ENCODE measurements at places on chromosomes 5 and 9.
A peak's percentile ranks its signal among the peaks of the same experiment; 100 is the strongest.

- DNase-seq: no peak
Measured at GRCh38 chr5:149447373-149448367, 68.6 kb upstream of the IL17B start.

GRCh38 chr5:58447226-58447625 lies 12.7 kb downstream of the PLK2 start:
- no peak for DNase-seq

DNA sequence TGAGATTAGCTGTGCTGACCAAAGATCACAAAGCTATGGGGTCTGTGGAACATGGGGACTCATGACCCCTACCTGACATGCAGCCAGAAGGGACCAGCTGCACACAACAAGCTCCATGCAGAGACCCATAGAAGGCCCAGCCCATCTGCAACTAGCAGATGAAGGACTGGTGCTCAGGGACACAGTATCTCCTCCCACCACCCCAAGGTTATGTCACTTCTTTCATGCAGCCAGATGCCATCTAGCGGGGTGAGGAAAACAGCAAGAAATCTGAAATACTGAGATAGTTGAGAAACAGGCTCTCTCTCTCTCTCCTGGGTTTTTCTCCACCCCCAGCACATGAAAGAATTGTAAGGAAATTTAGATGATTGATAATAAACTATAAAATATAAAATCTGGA lies 161.3 kb upstream of the DAPK1 start:
- DNase-seq: peak; percentile 10

DNA sequence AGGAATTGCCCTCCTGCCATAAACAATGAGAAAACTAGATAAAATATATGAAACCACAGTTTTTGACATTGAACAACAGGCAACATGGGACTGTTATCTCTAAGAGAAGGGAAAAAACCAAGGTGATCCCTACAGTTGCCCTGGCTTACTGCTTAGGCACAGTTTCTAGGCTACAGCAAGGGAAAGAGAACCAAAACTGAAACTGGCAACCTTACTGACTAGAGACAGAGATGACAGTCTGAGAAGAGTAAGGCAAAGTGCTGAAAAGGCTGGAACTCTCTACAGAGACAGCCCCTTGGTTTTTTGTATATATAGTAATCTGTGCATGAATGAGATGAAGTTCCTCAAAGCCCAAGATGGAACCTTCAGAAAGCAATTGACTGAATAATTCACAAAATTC lies 36.2 kb upstream of the REEP2 start:
- DNase-seq: no peak

DNA sequence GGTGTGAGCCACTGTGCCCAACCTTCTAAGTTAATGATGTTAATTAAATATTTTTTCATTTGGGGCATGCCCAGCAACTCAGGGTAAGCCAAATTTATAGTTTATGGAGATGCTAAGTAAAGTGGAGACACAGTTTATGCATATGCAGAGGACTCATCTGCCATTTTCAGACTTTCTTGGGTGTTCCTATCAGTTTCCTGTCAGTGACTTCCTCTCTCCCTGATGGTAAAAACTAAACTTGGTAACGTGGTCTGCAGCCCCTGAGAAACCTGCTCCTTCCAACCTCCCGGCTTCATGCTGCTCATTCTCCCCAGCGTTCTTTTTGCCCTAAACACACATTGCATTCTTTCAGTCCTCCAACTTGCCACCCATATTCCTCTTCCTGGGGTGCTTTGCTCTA lies 48.4 kb upstream of the TUT7 start:
- DNase-seq: no peak

DNA sequence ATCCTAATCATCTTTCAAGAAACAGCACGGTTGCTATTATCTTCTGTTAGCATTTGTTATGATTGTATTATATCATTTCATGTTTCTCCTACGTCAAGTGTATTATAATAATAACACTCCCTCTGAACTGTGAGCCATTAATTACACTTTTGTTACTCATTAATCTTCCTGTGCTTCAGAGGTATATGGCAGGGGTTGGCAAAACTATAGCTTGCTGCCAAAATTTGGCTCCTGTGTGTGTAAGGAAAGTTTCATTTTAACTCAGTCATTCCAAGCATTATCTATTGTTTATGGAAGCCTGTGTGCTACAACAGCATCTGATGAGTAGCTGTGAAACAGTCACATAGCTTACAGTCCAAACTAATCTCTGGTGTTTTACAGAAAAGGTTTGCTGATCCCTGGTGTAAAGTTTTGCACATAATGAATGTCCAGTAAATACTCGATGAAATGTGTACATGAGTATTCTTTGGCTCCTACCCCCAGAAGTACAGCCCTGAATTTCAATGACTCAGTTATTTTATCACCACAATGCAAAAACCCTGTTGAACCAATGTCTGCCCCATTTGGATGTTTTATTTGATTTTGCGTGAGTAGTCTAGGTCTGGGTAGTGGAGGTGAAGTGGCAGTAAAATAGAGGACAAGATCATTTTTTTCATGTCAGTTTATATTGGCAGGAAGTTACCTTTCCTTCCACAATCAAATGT lies 648.2 kb downstream of the MAT2B start:
- peak; percentile 58 for DNase-seq

GRCh38 chr5:1253456-1254105 lies 28.4 kb downstream of the SLC6A18 start:
- DNase-seq: no peak

DNA sequence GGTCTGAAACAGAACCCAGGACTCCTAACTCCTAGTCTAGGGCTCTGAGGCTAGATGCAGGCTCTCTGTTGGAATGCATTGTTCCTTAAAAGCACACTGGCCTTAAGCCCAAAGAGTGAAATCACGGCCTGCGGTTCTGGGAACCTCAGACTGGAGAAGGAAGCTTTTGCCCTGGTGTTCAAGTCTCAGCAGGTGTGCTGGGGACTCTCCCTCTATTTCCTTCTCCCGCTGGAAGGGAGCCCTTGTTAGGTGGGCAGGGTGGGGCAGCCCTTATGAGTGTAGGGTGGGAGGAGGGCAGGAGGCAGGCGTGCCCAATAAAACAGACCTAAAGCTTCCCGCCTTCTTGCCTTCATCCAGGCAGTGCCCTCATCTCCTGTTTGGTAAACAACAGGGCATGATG lies 1.8 kb upstream of the PPARGC1B start:
- no peak for DNase-seq

- DNase-seq: no peak
Measured at GRCh38 chr5:171192111-171192510, 116.9 kb upstream of the TLX3 start.

GRCh38 chr5:86716121-86716520 lies 98.4 kb downstream of the COX7C start:
- no peak for DNase-seq

DNA sequence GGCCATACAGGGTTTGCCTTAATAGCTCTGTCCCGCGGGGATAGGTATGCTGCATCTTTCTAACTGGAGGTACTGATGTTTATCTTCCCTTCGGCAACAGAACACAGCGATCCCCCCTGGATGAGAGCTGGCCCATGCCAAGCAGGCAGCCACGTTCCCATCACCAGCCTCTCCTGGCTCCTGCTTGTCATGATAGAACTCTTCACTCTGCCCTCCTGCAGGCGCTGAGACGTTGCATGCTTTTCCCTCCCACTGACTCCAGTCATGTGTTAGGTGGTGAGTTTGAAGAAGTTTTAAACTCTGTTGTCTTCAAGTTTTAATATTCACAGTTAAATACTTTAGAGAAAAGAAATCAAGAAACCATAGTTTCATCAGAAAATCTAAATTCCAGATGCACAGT lies 60.0 kb downstream of the MED27 start:
- no peak for DNase-seq

DNA sequence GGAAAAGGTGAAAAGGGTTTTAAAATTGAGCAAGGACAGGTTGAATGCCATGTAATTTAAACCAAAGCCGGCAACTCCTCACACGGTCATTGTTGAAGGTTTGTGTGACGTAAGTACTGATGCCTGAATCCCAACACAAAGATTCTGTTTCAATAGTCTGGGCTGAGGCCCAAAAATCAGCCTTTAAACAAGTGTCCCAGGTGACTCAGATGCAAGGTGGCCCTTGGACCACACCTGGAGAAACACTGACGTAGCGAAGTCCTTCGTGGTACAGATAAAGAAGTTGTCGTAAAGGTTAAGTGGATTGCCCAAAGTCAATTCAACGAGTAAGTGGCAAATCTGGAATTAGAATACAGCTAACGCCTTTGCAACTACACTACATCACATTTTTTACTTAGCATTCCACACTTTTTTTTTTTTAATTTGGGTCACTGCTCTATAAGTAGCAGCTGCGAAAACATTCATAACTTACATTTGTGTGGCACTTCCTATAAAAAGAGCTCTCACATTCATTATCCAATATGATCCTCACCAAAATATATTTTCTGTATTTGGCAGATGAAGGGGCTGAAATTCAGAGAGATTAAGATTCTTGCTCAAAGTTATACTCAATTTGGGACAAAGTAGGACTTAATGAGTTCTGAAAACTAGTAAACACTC lies 111.3 kb downstream of the LPAR1 start:
- DNase-seq: no peak

GRCh38 chr5:80466669-80467485 lies 21.0 kb upstream of the FAM151B start:
- DNase-seq: peak; percentile 80

DNA sequence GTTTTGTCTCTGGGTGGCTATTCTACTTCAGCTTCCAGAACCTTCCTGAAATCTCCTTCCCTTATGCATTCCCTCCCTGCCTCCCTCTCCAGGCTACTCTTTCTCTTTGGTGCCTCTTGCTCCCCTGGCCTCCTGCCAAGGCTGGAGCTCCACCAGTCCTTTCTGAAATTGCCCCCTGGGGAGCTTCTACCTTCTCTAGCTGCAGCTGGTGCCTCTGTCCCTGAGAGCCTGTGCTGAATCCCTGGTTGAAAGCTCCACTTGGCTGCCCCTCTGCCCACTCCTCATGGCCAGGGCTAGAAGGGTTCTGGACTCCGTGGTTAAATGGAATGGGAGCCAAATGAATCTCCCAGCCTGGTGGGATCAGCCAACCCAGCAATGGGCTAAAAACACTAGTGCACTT lies 80.1 kb downstream of the COL15A1 start:
- DNase-seq: peak; percentile 34

DNA sequence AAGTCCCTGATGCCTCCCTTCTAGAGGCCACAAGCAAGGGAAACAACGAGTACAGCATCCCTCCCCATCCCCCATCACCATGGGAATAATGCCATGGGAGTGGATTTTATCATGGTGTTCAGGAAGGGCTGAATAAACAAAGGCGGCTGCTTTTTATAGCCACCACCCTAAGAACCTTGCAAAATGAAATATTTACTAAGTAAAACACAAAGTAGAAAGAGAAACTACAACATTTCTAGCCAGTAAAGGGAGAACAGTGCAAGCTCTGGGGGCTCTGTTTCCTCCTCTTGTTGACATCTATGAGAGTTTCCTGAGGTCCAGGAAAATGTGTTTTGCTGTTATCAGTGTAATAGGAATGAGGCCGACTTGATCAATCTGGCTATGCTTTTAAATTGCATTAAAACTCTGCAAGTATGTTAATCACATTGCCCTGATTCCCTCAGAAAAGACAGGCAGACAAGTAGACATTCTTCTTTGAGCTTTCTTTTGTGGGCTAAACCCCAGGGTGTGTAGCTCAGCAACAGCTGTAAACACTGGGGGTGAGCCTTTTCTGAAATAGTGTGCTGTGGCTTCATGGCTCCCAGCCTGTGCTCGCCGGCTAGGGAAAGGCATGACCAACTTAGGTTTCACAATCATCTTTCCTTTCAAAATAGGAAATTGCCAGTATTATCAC lies 31.1 kb downstream of the SV2C start:
- DNase-seq: no peak

DNA sequence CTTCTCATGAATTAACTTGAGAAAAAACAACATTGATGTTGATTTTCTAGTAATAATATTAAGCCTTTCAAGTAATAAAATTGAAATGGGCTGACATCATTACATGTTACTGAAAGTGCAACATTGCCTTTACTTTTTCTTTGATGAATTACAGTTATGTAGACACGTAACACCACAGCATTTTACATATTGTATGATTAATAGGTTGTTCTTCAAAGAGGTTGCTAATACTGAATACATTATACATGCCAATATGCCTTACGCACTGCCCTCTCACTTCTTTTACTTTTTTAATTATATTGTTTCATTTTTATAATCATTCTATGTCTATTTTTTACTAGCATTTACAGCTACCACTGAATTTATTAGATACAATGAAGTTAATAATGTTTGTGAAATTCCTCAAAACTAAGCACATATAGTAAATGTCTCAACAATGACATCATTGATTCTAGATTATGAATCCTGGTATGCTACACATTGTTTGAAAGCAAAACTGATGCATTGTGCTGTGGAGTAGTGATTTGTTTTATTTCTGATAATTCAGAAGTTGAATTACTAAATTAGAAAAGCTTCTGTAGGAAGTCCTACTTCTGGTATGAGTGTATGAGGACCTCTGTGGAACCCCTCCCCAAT lies 464.4 kb upstream of the IZUMO3 start:
- no peak for DNase-seq

- no peak for DNase-seq
Measured at GRCh38 chr9:70539526-70539925, 125.1 kb upstream of the KLF9 start.

- peak; percentile 20 for DNase-seq
Measured at GRCh38 chr9:129549139-129549538, 71.8 kb downstream of the C9orf50 start.

- no peak for DNase-seq
Measured at GRCh38 chr5:62155988-62156387, 150.0 kb upstream of the KIF2A start.

DNA sequence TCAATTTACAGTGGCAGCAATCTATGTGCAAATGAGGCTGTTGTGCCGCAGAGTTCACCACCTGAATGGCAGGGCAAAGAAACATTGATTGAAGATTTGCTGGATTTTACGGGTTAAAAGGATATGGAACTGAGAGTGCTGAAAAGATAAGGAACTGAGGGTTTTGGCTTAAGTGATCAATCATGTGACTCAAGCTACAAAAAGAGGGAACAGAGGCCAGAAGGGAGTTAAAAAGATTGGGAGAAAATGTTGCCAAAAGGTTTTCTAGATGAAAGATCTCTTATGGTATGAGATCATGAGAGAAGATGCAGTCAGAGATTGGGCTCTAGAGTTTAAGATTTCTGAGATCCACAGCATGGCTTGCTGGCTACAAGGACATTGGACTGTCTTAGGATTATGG lies 7.9 kb upstream of the RIMOC1 start:
- no peak for DNase-seq

- peak; percentile 68 for DNase-seq
Measured at GRCh38 chr9:706606-707459, 134.7 kb upstream of the DMRT1 start.

DNA sequence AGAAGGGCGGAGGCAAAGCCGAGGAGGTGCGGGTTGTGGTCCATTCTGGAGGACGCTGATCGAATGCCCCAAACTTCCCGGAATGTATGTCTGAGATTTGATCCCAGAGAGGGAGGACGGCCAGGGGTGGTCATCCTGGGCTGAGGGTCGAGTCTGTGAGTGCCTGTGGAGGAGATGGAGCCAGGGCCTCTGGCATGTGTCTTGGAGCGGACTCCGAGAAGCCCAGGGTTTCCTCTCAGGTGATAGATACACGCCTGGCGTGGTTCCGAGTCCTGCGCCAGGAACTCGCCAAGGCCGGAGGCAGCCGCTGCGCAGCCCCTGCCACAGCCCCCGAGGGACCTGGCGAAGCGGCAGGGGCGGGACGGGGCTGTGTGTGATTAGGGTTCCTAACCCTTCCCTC lies 363 bp downstream of the ZNF454 start:
- no peak for DNase-seq
